Calu3 (cell line): ENCODE measurements at places on chromosomes 2 and 18.

- no peak for DNase-seq
- H3K4me3 ChIP-seq: no peak overlapping the region
- no peaks in the 10 kb centered on the region for H3K36me3 ChIP-seq
- H3K27ac ChIP-seq: no peak overlapping the region
Measured at GRCh38 chr18:70195014-70195614, 10.4 kb downstream of the RTTN start.

DNA sequence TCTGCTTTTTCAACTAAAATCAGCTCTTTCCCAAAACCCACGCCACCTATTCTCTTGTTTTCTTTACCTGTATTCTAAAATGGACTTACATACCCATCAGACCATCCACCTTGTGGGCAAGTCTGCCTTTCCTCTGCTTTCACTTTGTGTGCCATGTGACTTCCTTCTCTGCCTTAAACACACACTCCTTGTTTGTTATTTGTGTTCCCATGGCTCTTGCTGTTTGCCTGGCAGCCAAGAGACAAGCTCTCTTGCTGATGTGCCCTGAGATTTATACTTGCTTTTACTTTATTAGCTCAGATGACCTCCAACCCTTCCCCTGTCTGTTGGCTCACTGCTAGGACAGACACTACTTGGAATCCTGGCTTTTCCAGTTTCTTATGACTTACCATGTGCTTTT, 309.7 kb upstream of the LRRTM4 start:
- H3K27ac ChIP-seq: no peak overlapping the region
- no peaks in the 10 kb centered on the region for H3K36me3 ChIP-seq
- no peaks in the 10 kb centered on the region for H3K27me3 ChIP-seq
- H3K4me1 ChIP-seq: no peaks in the 10 kb centered on the region
- no peak for DNase-seq

DNA sequence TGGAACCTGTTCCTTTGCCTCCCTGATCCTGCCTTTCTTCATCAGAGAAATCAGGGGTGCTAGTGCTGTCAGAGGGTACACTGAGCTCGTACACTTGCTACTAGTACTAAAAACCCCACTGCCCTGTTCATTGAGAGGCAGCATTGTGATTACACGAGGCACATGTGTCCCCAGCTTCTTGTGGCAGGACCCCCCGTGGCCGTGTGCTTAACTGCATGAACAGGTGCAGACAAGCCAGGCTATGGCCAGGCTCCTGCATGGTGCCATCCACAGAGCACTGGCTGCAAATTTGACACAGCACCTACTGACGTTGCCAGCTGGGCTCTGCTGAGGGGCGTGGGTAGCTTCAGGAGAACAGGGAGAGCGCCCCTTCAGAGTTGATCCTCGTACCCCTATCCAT, 248.4 kb downstream of the GLI2 start:
- peaks cover 24% of the 10 kb centered on the region for H3K27me3 ChIP-seq
- no peaks in the 10 kb centered on the region for H3K4me1 ChIP-seq
- no peak overlapping the region for H3K27ac ChIP-seq
- DNase-seq: no peak

- H3K27me3 ChIP-seq: no peaks in the 10 kb centered on the region
- no peak overlapping the region for H3K4me3 ChIP-seq
- H3K27ac ChIP-seq: no peak overlapping the region
- no peak for DNase-seq
- no peaks in the 10 kb centered on the region for H3K4me1 ChIP-seq
Measured at GRCh38 chr2:176136374-176137251, 7.1 kb downstream of the HOXD8 start.

GRCh38 chr2:12335131-12335530, 381.6 kb upstream of the TRIB2 start:
- H3K27ac ChIP-seq: no peak overlapping the region
- H3K4me1 ChIP-seq: no peaks in the 10 kb centered on the region
- no peak overlapping the region for H3K4me3 ChIP-seq
- no peaks in the 10 kb centered on the region for H3K36me3 ChIP-seq
